ENCODE measurements at places on chromosomes 6 and 20.

DNA sequence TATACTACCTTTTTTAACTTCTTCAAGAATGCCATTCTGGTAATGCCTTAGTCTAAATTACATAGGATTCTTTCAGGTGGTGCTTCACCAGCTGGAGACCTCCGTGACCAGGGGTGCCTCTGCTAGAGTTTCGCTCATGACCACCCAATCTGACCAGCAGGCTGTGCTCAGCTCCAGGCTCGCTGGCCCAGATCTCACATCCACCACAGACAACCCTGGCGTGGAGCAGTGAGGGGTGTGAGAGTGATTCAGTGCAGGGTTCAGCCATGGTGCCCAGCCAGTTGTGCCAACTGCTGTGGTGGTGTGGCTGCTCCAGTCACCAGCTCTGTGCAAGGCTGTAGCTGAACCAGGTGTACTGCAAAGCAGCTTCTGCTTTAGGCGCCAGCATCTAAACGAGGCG is 198.6 kb downstream of the MMUT start:
- DNase-seq, result no peak

GRCh38 chr20:15058841-15059240 is 721.4 kb upstream of the FLRT3 start:
- no peak for DNase-seq

- DNase-seq, result no peak
These were observed 38.4 kb upstream of the TGM2 start for GRCh38 chr20:38203337-38203980.

GRCh38 chr20:38844963-38845362 is 39.5 kb downstream of the PPP1R16B start:
- DNase-seq, result no peak

GRCh38 chr6:12984776-12985175 is 268.2 kb downstream of the PHACTR1 start:
- no peak for DNase-seq

- no peak for DNase-seq
These were observed 199.2 kb downstream of the ZFAND3 start for GRCh38 chr6:38018755-38019165.

GRCh38 chr6:148617530-148617929 is 129.3 kb upstream of the UST start:
- DNase-seq, result no peak

DNA sequence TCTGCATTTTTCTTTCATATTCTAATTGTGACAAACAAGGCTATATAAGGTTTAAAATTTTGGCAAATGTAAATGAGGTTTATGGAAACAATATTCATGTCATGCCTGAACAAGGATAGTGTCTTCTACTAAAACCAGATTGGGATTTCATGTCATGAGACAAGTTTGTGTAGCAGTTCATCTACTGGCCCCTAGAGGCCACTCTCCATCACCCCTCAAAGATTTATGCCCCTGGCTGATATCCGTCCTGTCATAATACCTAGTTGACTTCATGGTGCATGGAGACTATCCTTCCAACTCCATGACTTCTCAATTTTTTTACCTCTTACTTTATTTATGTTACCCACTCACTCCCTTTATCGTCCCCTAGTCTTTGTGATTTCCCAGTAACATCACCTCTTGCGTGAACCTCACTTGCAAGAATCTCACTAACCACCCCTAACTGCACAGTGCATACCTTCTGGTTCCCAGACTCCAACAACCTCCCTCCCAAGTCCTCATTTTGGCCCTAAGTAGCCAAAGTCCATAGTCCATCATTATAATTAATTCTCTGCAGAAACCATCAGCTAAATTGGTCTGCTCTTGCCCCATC is 179.8 kb downstream of the TASP1 start:
- DNase-seq, result no peak

GRCh38 chr6:93365445-93365844 is 53.9 kb downstream of the EPHA7 start:
- no peak for DNase-seq

DNA sequence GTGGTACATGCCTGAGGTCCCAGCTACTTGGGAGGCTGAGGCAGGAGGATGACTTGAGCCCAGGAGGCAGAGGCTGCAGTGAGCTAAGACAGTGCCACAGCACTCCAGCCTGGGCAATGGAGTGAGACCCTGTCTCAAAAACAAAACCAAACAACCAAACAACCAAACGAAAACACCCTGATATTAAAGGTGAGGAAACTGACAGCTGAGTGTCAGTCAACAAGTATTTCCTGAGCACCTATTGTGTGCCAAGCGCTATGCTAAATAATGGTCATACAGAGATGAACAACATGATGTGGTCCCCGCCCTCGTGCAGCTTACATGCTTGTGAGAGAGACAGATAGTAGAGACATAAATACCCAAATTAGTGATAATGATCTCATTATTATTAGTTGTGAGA is 1.9 kb upstream of the TULP1 start:
- DNase-seq, result no peak

DNA sequence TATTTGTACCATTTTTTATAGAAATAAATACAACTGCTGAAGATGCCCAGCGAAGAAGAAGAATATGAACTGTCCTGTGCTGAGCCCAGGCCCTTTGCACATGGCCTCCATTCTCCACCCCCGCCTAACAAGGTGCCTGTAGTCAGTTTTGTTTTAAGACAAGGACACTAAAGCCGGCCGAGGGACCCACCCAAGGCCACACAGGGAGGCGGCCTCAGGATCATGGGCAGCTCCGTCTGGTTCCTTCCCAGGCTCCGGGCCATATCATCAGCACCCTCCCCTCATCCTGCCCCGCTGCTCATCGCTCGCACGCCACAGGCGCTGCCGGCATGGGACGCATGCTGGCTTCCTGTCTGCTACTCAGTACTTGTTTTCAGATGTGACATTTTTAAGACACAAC is 21.3 kb downstream of the PSMG4 start:
- no peak for DNase-seq

DNA sequence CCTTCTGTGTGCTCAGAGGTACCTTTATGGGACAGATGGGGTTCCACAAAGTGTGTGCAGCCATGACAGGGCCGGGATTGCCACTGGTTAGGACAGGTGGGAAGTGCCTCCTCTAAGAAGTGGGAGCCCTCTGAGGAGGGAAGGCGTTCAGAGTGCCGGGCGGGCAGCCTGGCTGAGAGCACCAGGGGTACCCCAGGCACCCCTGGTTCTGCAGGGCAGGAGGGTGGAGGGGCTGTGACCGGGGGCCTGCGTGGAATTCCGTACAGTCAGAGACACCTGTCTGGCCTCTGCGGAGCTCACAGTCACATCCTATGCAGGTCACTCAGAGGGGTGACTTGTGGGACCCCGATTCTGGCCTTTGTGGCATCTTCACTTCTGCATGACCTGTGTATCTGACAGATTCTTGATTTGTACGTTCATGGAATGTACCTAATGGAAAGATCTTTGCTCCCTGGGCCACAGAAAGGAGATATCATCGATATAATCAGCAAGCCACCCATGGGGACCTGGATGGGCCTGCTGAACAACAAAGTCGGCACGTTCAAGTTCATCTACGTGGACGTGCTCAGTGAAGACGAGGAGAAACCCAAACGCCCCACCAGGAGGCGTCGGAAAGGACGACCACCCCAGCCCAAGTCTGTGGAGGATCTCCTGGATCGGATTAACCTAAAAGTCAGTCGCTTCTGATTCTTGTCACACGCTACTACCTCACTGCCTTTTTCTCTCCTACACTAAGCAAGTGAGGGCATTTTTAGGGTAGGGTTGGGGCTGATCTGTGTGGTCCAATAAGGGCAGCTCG is 190.9 kb downstream of the SASH1 start:
- no peak for DNase-seq

DNA sequence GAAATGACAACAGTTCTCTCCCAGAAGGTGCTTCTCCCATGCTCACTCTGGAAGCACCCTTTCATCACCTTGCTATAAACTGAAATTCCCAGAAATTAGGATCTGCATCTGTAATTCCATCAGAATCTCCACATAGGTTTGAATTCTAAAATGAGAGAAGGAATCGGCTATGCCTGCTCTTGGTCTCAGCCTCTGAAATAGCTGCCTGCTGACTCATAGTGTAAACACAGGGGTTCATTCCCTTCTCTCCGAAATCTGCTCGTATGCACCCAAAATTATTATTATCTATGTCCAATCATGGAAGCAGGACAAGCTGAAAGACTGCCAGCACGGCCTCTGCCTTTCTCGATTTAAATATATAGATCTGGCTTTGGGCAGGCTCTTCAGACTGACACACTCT is 74.6 kb upstream of the TAB2 start:
- DNase-seq, result no peak

- no peak for DNase-seq
These were observed 42.6 kb upstream of the NXT1 start for GRCh38 chr20:23308024-23308423.

GRCh38 chr6:150761771-150762170 is 103.7 kb upstream of the MTHFD1L start:
- DNase-seq, result no peak

DNA sequence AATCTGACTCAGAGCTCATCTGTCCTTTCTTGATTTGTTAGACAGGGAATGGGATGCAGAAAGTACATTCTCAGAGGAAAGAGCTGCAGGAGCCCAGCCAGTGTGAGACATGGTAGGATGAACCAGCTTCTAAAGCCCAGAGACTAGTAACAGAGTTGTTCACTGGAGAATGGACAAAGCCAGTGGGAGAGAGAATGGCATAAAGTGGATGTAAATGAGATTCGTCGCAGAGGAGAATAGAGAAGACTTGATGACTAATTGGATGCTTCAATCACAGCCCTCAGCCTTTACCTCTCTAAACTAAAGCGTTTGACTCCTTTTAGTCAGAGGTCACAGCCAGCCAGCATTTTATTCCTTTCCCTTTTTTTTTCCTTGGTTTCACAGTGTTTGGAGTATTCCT is 25.5 kb upstream of the L3MBTL3 start:
- DNase-seq, result no peak
